Activated CD8-positive, alpha-beta memory T cell treated with anti-CD3 and anti-CD28 coated beads, Interleukin-2, amount 50 U/mL, for 4 hours (primary cell): ENCODE measurements at places on chromosomes 5 and 9.

GRCh38 chr9:95355500-95355899, 38.0 kb upstream of the FANCC start:
- DNase-seq: no peak

DNA sequence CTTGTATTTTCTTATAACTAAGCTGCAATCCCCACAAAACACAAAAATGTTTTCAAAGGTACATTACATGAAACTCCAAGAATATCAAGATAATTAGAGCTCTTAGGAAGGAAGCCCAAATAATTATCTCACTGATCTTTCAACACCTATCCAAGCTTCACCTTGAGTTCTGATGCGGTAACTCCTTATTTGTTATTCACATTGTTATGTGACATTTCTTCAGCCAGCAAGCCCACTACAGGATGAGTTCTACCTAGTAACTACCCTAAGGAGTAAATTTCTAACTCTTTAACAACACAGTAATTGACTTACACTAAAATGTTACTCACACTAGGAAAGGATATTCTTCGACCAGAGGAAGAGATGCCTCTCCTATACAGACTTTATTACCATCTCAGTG, 9.9 kb downstream of the NR6A1 start:
- DNase-seq: no peak

DNA sequence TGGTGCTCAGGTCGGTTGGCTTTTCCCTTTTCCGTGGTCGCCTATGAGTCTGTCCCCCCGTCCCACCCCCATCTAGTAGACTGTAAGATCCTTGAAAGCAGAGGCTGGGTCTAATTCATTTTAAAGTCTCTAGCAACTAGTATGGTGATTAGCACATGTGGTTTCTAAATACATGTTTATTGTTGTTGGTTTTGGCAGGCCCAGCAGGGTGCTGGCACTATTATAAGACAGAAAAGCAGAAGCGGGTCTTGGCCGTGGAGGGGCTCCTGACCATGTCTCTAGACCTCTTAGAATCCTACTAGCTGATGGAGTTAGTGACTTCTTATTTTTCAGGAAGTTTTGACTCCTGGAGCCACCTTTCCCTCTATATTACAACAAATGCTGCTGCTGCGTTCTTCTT, 61.5 kb upstream of the TNFSF8 start:
- DNase-seq: no peak

DNA sequence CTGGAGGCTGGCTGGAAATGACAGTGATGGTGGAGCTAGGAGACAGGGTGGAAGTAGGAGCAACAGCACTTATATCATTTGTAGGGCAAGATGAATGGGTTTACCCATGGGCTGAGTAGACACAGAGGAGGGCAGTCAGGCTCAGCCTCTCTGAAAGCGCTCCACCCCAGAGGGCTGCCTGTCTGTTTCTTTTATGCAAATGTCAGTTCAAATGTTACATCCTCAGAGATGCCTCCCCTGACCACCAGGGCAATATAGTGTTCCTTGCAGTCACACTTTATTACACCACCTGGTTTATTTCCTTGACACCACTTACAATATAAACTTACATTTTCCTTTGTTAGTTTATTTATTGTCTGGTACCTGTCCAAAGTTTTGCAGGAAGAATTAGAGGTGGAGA, 159.5 kb upstream of the IL12B start:
- no peak for DNase-seq

DNA sequence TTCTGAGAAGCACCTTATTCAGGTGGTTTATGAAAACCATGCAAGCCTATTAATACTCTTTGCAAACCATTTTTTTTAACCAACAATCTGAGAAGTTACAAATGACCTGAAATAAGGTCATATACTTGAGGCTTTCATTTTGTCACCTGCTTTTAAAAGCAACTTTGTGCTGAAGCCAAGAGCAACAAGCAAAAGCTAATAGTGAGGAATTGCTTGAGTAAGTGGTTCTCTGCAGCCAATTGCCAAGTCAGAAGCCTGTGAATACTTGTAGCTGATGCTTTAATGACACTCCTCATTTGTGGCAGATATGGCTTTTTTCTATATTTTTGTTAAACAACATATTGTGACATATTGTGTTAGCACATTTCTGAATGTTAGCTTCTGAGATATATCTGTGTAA, 126.7 kb upstream of the ZNF608 start:
- no peak for DNase-seq

- DNase-seq: no peak
These were observed 151.3 kb upstream of the TLX3 start for GRCh38 chr5:171157775-171158174.

GRCh38 chr5:166073901-166074581, 2217.4 kb upstream of the WWC1 start:
- DNase-seq: no peak

GRCh38 chr9:104993291-104993963, 65.5 kb upstream of the ABCA1 start:
- DNase-seq: no peak

- DNase-seq: no peak
These were observed 120.6 kb downstream of the MSX2 start for GRCh38 chr5:174844971-174845370.

GRCh38 chr9:14119694-14120514, 194.0 kb downstream of the NFIB start:
- DNase-seq: no peak

DNA sequence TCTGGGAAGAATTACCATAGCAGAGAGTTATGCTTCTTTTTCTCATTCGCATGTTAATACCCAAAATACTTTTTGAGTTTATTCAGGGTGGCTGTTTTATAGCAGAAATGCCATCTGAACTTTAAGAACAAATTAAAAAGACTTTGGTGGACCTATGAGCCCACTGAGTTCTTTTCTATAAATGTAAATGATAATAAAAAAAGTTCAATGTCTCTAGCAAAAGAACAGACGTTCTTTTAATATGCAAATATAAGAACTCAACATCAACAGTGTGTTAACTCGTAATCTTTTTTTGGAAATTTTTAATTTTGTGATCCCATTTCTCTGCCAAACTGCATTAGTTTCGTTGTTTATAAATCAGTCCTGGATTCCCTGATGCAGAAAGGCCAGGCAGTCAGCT, 1283.0 kb upstream of the NUDT12 start:
- DNase-seq: no peak

DNA sequence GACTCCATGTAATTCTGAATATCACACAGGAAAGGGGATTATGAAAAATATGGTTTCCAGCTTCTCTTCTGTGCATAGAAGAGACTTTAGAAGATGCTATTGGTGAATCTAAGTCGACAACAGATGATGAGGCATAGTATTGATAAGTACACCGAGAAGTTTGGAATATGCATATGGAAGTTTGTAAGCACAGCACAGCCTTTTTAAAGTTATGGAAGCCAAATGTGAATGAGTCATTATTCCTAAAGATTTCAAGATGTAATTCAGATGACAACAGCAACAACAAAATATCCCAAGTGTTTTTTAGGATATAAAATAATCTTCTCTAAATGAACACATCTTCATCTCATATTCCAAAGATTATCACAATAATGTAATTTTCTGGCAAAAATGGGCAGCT, 1723.3 kb downstream of the EFNA5 start:
- no peak for DNase-seq

- DNase-seq: no peak
These were observed 1858.4 kb downstream of the EFNA5 start for GRCh38 chr5:105812304-105812703.

DNA sequence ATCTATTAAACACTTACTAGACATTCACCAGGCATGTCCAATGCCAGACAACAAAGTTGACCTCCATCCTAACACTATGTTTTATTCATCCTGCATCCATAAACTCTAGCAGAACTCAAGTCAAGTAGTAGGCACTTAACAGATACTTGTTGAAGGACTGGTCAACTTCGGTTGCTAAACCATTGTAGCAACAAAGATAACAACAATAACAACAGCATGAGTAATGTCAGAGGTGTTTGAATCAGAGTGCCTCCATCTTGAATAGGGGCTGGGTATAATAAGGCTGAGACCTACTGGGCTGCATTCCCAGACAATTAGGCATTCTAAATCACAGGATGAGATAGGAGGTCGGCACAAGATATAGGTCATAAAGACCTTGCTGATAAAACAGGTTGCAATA, 180.5 kb upstream of the ZNF462 start:
- no peak for DNase-seq

DNA sequence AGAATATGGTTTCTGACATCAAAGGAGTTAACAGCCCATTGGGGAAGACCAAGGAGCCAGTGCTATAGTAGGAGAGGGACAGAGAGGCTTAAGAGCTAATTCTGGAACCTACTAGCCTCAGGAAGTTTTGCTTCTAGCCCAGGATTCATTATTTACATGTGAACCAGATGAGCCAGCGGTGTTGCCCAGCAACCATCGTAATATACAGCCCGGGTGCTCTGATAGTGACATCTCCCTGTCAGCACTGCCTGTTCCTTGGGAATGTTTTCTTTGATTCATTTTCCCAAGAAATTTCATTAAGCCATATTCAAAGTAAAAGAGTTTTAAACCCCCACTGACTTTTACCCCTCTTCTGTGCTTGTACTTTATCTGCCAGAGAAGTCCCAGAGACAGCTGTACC, 217.4 kb upstream of the ADAMTSL1 start:
- no peak for DNase-seq

DNA sequence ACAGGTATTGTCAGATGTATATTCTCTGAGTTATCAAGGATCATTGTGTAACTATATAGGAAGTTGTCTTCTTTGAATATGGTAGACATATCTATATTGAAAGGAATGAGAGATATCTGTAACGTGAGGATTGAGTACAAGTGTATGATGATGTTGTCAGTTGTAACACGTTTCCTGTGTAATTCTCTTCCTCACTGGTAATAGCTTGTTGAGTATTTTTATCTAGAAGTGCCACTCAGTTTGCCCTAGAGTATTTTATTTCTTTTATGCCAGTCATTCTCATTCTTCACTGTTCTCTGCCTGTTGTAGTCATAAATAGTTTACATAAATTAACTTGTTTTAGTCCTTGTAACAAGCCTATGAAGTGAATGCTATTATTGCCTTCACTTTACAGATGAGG, 172.1 kb downstream of the BAAT start:
- DNase-seq: no peak

GRCh38 chr5:78808818-78809217, 160.2 kb upstream of the LHFPL2 start:
- no peak for DNase-seq

DNA sequence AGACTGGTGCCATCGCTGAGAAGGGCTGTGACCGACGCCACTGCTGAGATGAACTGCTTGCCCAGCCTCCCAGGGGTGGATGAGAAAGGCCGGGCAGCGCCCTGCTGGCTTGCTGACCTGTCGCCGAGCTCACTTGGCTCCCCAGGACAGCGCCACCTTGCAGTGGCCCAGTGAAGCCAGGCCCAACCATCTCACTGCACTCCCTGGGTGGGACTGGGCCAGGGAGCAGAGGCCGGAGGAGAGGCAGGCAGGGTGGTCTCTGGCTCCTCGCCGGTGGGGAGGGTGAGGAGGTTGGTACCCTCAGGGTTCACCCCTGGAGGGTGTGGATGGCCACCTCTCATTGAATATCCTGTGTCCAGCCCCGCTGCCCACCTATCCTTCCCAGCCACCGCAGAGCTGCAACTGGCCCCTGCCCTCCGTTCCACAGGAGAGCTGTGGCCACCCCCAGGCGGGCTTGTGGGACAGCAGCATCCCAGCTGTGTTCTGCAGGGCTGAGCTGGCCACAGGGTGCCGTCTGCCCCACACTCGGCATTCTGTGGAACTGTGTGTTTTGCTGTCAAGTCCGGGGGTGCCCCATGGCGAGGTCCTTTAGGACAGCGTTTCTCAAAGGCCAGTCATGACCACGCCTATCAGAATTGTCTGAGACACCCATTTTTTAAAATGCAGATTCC, 41.0 kb upstream of the FCN2 start:
- DNase-seq: no peak

DNA sequence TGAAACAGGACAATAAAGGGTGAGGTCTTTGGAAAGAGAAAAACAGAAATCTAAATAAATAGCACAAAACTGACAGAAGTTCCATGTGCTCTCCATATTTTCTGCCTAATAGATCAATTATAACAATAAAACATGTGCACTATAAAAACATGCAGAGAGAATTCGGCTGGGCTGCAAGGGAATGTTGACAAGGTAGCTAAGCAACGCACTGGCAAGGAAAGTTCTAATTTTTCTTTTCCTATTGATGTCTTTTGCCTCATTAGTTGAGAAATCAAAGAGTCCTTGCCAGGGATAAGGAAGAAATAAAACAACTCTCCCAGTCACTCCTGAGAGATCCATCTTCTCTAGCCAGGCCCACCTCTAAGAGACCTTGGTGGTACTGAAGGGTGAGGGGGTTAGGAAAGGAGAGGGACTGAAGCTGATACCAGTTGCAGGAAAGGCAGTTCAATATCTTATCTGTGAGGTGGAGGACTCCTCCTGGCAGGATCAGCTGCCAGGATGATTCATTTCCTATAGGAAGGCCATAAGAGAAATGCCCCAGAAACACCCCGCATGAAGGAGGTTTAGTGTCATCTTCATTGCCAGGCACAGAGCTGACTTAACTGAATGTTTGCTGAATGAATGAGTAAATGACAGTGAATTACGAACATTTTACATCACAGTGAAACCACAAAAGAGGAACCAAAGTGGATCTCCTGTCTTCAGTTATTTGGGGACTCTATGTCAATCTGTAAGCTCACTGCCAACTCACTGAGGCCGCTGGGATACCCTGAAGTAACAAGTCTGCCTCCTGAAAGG, 63.7 kb upstream of the IFNK start:
- DNase-seq: no peak

DNA sequence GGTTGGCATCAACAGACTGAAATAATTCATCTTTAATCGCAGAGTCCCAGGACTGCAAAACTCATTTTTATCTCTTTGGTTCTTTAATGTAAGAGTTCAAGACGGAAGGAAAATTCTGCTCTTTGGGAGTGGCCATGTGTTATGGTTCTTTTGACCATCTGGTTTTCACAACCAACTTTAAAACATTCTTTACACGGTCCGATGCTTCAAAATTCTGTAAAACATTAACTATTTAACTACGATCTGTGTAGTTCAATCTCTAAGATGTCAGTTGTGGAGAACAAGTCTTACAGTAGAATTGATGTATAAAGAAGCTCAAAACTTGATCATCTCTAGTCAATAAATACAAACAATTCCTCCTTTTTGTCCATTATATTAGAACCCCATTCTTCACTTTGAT, 83.0 kb downstream of the CMYA5 start:
- no peak for DNase-seq
